ENCODE measurements at places on chromosomes 2 and 18. TPM values are rescaled to one million over a fixed set of nuclear protein-coding genes. Genes with fewer than 3 reads are reported as not detected.
A peak's percentile ranks its signal among the peaks of the same experiment; 100 is the strongest.

Gene CACNB4
- 6.3 TPM for total RNA-seq

Gene QPCT
- 63.0 TPM for total RNA-seq

DNA sequence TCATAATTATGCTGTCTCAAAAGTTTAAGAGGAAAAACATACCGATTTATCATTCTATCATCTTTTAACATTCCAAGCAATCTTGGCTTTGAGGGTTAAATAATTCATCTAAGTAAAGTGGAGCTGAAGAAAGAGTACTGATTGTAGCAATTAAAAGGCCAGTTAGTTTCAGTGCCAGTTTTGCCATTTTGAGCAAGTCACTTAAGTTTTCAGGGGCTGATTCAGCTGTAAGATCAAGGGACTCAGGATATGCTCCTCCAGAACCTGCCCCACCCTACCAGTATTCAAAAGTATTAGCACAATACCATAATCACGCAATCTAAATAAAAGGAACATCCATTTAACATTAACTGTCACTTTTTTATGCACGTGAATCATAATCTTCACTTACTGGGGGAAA, 1.9 kb downstream of the SS18 start:
- DNase-seq = no peak

Gene LRP1B
- total RNA-seq = 0.83 TPM

- DNase-seq = no peak
Measured at GRCh38 chr2:7788736-7789135, 871.5 kb downstream of the RNF144A start.

DNA sequence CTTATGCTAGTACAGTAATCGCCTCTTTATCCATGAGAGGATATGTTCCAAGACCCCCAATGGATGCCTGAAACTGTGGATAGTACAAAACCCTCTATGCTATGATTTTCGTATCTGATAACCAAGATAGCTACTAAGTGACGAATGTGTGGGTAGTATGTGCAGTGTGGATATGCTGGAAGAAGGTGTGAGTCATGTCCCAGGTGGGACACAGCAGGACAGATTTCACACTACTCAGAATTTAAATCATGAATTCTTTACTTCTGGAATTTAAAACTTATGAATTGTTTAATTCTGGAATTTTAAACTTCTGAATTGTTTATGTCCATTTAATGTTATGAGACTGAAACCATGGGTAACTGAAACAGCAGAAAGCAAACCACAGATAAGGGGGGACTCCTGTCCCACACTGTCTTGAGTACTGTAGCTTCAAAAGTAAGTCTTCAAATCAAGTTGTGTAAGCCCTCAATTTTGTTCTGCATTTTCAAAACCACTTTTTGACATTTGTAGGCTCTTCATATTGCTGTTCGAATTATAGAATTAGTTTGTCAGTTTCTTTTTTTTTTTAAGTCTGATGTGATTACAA, 116.0 kb downstream of the LTBP1 start:
- no peak for DNase-seq

GRCh38 chr2:26562811-26563645, 78.1 kb downstream of the CIB4 start:
- DNase-seq = peak; percentile 30

DNA sequence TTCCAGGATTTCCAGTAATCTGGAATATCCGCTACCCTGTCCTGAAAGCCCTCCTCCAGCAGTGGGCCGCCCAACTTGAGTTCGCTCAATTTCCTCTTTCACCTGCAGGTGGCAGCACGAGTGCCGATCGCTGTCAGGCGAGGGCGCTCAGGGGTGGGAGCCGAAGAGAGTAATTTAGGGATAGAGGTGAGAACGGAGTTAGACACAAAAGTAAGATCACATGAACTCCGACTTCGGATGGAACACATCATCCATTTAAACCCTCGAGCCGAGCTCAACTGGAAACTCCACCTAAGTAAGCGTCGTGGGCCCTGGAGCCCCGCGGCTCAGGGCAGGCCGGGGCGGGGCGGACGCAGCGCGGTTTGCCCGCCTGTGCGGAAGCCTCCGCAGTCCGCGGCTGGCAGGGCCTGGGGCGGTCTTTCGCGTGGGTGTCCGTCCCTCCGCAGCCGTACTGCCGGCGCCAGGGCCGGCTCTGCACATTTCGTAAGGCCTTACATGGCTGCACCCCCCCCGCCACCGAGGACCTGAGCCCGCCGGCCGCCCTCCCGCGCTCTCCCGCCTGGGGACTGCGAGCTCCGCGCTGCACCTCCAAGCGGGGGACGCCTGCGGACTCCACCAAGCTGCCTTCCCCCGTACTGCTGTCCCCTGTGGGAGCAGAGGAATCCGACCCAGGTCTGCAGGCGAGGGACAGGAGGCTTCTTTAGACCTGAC, 61.2 kb downstream of the SEMA4F start:
- peak; percentile 95 for DNase-seq

Gene RND3
- total RNA-seq = 66.8 TPM

DNA sequence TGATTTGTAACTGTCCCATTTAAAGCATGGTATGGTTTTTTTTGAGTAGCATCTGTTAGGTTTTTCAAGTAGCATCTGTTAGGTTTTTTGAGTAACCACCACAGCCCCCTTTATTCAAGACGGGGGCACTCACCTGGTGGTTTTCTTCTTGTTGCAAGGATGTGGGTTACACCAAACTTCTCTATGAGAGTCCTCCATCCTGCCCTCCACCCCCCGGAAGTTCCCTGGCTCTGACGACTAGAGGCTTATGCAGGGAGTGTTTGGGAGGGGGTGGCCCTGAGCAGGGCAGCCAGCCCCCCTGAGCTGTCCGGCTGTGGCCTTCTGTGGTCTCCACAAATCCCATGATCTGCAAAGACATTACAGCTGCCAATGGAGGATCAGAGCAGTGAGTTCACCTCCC, 39.3 kb downstream of the MTCL1 start:
- no peak for DNase-seq

DNA sequence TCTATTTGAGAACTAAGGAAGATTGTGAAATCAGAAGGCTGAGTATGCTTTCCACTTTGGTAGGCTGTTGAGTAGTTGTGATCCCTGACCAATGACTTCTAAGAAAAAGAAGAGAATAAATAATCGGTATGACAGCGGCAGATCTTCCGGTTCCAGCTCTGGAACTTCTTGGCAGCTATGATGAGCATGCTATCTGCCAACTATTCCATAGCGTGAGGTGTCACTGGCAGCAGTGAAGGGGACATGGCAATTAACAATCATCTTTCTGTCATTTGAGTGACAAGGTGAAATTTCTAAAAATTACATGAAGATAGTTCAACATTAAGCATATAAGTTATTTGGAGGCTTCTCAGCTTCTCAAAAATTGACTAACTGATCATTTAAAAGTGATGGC, 140.1 kb upstream of the NETO1 start:
- DNase-seq = no peak

- no peak for DNase-seq
Measured at GRCh38 chr2:238785528-238785860, 62.4 kb upstream of the TWIST2 start.

Gene FBLN7
- total RNA-seq = 3.6 TPM

Gene NOSTRIN
- total RNA-seq = 6.5 TPM

Gene TRIM43
- not detected for total RNA-seq

GRCh38 chr2:113672326-113672932, 45.4 kb downstream of the RABL2A start:
- no peak for DNase-seq

GRCh38 chr2:177708106-177708505, 315.5 kb downstream of the AGPS start:
- DNase-seq = no peak

Gene NEU4
- total RNA-seq = not detected

DNA sequence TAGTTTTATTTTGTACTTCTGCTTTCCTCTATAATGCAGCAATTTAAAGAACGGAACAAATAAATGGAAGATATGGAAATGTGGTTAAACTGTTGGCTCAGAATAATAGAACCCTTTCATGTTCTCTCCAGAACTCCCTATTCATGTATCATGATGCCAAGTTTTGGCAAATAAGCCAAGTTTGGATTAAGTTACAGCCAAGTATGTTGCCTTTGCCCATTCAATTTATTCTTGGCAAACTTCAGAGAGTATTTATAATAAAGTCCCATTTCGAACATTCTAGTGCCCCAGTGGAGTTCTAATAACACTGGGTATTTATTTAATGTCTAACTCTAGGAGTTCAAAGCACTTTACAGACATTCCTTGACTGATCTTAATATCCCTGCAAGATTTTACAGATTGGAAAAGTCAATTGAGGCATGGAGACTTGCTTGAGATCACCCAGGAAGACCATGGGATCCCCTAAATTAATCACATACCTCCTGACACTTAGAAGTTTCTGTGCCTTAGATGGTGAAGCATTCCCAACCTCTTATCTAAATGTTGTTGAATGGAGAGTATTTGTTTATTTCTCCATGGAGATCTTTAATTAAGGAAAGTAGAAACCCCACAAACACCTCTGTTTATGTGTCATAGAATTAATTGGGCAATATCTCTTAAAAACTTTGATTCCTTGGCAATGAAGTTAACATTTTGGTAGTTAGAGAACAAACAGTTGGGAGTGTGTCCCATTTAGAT, 106.7 kb downstream of the ACKR3 start:
- no peak for DNase-seq

Gene UGT1A4
- 2.4 TPM for total RNA-seq

- peak; percentile 25 for DNase-seq
Measured at GRCh38 chr18:51621113-51621863, 423.8 kb upstream of the MEX3C start.

Gene ARHGAP28
- 5.9 TPM for total RNA-seq

DNA sequence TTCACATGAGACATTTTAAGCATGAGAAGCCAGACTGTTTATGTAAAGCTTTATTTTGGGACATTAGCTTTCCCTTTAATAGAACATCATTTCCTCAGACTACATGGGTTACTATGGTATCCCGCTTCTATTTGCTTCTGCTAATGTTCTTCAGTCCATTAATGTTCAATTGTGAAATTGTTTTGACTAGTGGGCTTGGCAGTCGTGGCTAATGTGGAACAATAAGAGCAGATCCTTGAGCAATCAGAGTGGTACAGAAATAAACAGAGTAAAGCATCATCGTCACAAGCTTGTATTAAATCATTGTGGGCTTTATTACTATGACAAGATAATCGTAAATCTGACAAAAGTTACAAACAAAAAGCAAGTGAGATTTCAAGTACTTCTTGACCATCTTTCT, 60.2 kb downstream of the PDE1A start:
- DNase-seq = no peak

GRCh38 chr2:33131111-33131510, 184.4 kb downstream of the LTBP1 start:
- DNase-seq = no peak

- DNase-seq = no peak
Measured at GRCh38 chr2:64857581-64858471, 131.4 kb upstream of the SLC1A4 start.

Gene HOXD9
- 1.9 TPM for total RNA-seq

- no peak for DNase-seq
Measured at GRCh38 chr2:52710810-52711618, 1056.6 kb upstream of the CHAC2 start.

GRCh38 chr2:130764035-130764820, 8.9 kb downstream of the AMER3 start:
- no peak for DNase-seq

DNA sequence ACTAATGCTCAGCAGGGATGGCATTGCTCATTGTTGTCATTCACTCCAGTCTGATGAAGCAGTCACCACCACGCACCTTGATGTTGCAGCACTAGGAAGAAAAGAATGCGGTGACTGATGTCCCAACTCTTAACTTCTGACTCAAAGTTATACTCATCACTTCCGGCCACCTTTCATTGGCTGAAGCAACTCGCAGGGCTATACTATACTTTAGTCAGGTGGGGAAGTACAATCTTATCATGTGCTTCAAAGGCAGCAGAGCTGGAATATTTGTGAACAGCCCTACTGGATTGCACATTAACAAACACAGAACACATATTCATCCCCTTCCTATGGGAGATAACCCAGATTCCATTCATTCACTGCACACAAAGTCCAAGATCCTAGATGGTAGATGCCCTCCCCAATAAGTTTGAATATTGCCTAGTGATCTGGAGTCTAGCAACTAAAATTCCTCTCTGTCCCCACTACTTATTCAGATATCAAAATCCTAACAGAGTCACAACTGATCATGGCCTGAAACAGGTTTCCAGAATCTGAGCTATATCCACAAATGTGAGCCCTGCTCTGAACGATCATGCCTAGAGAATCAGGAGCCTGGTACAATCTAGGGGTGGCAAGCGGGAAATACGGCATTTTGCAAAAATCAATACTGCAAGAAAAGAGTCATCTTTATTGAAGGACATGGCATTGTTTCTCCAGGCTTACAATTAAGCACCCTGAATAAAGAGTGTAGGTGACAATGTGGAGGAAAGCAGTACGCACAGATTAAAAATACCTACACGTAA, 3.4 kb upstream of the SPATS2L start:
- DNase-seq = no peak

GRCh38 chr2:104158191-104158590, 695.7 kb upstream of the POU3F3 start:
- no peak for DNase-seq
